Activated T-cell treated with anti-CD3 and anti-CD28 coated beads, Interleukin-2, amount 50 U/mL, for 48 hours (primary cell): ENCODE measurements at places on chromosomes 7 and 10.

- no peak for DNase-seq
These were observed 504.4 kb downstream of the LRMDA start for GRCh38 chr10:75935650-75936400.

- DNase-seq, result no peak
These were observed 132.1 kb downstream of the PRPF18 start for GRCh38 chr10:13718820-13719219.

DNA sequence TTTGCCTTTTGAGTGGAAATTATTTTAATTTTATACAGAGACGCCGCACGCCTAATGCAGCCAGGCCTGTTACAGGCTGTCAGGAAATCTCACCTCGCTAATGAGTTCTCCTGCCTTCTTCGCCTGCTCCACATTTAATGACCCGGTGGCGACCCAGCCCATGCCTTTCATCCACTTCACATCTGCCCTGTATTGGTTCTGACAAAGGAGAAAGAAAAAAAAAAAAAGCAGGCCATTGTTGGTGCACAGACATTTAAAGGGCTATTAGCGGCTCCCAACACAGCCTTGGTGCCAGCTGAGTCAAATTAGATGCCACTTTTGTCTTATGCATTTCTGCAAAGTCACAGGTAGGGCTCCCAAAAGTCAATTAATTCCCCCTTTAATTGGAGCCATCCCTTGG is 43.3 kb downstream of the NRAP start:
- DNase-seq, result no peak

DNA sequence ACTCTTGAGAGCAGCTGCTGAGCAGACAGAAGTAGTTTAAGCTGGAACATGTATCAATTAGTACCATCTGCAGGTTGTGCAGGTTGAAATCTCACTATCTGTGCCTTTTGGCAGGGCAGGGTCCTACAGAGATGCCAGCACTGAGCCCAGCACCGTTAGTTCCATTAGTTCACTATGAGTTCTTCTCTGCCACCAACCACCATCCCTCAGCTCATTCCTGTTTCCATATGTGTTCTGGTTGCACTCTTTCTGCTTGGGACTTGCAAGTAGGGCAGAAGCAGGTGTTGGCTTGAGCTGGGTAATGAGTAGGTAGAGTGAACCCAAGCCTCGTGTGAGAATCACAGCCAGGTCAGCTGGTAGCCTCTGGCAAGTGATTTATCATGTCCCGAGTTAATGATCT is 2.8 kb downstream of the SMO start:
- no peak for DNase-seq

- no peak for DNase-seq
These were observed 40.7 kb downstream of the USP6NL start for GRCh38 chr10:11570751-11571150.

GRCh38 chr10:126959431-126959830 is 54.2 kb downstream of the DOCK1 start:
- DNase-seq, result no peak

- DNase-seq, result no peak
These were observed 44.9 kb downstream of the FIGNL1 start for GRCh38 chr7:50405221-50405620.

DNA sequence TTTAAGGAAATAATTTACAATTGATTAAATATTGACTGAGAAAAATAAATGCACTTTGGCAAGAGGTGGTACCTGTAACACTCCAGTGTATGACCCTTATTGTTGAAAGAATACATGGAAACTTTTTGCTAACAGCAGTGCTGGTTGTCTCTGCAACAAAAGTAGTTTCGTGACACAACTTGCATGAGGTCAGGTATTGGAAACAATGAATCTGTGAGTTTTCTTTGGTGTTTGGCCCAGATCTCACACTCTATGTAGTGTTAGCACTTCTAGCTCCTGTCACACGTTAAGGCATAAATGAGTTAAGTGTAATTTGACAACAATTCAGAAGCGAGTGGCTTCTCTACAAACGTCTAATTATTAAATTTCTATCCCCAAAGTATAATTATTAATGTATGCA is 137.7 kb upstream of the MDFIC start:
- no peak for DNase-seq

- DNase-seq, result no peak
These were observed 59.5 kb upstream of the LAMB1 start for GRCh38 chr7:108062250-108063014.

GRCh38 chr10:11528286-11528685 is 83.2 kb downstream of the USP6NL start:
- DNase-seq, result no peak

DNA sequence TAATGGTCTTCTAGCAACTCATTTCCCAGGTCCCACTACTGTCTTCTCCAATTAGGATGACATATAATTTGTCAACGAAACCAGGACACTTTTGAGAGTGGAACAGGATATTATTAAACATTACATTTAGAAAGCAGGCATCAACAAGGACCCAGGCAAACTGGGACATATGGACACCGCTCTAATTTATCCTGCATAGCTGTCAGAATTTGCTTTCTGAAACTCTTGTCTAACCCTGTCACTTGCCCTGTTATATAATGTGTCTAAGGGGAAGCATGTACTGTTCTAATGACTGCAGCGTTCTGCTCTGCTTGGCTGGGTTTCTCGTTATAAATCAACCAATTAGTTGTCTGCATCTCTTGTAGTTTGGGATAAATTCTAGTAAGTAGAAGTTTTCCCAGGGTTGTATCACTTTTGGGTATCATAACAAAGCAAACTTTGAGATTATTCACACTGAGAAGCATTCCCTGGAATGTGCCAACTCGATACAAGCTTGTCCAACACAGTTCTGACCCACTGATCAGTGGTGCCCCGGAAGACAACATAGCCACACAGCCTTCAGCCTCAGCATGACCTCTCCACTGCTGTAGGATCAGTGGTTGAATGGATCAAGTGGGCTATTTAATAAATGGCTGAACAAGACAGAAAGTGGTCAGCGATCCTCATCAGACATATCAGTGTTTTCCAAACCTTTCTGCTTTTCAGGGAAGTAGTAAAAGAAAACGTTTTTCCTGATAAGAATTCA is 228.1 kb downstream of the KIF20B start:
- no peak for DNase-seq

DNA sequence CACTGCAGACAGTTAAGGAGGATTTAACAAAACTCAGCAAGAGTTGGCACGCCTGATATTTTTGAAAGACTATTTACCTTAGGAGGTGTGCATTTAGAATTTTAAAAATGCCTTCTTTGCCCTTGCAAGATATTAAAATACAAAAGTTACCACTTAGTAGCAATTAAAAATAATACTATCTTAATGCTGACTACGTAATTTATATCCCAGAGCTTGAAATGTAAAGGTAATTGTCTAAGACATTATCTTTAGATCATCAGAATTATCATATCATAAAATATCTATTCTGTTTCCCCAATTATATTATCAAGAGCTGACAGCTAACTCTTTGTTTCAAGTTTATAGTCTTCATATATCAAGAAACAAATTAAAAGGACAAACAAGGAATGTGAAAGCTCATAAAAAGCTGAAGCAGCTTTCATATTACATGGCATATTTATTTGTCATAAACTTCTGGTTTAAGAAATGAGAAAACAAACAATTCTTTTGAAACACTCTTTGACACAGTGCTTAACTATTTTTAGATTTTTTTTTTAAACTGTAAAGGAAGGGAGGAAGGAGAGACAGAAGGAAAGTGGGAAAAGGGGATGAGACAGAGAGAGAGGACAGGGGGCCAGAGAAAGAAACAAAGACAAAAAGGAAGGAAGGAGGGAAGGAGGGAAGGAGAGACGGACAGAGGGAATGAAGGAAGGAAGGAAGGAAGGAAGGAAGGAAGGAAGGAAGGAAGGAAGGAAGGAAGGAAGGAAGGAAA is 73.5 kb downstream of the RTKN2 start:
- no peak for DNase-seq

DNA sequence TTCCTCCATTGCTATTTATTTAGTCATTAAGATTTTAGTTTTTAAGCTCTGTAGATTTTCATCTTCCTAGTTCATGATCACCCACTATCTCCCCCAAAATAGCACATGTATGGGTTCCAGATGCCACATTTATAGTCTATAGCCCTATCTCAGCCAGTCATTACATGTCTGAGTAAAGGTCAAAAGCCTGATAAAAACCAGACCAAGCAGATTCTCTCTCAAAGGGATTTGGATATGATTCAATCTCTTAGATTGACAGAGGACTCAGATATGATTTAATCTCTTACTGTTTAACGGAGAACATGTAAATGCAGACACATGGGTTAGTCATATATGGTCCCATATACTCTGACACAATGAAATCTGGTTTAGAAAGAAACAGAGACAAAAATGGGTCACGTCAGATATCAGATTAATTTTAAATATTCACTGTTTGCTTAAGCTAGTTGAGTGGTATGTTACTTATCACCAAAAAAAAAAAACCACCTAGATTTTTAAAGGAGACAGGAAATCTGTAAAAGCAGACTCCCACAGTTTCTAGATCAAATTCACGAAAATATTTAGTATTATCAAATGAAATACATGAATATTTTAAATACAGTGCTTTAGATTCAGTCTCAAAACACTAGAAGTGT is 107.0 kb upstream of the LRRN3 start:
- no peak for DNase-seq

- no peak for DNase-seq
These were observed 37.2 kb upstream of the ACSL5 start for GRCh38 chr10:112336556-112337201.

- DNase-seq, result no peak
These were observed 135.8 kb downstream of the RAMP3 start for GRCh38 chr7:45293295-45293942.

GRCh38 chr7:33310546-33310945 is 181.2 kb downstream of the BBS9 start:
- no peak for DNase-seq

DNA sequence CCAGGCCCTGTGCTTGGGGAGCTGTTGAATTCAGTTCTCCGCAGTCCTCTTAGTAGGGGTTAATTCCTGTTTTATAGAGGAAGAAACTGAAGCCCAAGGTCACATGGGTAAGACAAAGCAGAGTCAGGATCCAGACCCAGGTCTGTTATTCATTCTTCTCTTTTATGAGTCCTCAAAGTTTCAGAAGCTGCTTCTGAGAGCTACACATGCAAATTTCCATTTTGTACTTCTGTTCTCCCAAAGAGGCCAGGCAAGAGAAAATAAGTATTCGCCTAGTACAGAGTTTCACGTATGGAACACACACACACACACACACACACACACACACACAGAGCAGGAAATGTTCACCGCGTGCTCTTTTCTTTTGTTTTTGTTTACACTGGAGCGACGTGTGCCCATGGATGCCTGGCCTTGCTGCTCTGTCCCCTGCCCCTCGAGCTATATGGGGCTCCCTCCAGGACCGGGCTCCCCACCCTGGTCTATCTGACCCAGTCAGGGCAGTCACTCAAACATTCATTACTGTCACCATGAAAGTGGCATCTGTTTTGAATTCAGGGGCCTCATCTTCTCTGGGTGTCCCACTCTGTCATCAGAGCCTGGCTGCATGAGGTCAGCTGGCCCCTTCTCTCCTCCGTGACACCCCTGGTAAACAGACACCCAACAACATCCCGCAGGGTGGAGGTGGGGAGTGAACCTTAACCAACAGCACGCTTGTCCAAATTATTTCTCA is 84.4 kb downstream of the TNS3 start:
- DNase-seq, result no peak

- no peak for DNase-seq
These were observed 168.6 kb downstream of the LRMDA start for GRCh38 chr10:75599875-75600648.

- DNase-seq, result no peak
These were observed 12.8 kb upstream of the MYL7 start for GRCh38 chr7:44153948-44154335.

DNA sequence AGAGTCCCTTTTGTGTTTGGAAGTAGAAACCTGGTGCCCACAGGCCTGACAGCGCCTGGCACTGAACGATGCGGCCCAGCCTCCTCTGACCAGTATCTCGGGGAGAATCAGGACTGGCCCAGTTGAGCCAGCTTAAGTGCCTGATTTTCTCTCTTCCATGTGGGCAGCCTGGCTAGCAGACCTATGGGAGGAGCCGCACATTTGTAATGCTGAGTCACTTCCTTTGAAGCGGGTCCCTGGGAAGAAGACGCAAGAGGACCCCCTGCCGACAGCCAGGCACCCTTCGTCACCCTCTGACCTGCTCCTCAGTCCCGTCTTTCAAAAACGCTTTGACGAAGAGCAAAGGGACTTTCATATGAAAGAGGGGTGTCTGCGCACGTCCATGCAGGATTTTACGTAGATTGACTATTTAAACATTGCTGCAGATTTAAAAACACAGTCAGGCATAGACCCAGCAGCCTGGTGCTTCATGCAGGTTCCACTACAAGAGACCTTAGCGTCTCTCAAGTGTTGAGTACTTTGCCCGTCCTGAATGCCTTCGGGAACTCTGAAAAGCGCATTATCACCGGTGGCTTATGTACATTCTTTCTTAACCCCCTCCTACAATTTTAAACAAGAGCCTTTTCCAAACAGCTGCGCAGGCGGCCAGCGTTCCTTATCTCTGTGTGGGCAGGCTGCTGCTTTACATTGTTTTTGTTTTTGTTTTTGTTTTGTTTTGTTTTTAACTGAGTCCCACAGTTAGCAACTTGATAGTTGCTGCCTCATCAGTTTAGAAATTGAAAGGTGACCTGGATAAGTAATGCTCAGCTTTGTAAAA is 36.5 kb upstream of the AP5Z1 start:
- DNase-seq, result peak; percentile 57
